Activated naive CD8-positive, alpha-beta T cell treated with anti-CD3 and anti-CD28 coated beads for 36 hours (primary cell): ENCODE measurements at places on chromosomes 11 and 22.

- H3K4me1 ChIP-seq = peaks cover 16% of the 10 kb centered on the region
- H3K27me3 ChIP-seq = peaks cover 61% of the 10 kb centered on the region
- no peak overlapping the region for H3K4me3 ChIP-seq
- no peak for DNase-seq
- H3K36me3 ChIP-seq = no peaks in the 10 kb centered on the region
Measured at GRCh38 chr11:27696115-27696514, 4.1 kb downstream of the BDNF start.

DNA sequence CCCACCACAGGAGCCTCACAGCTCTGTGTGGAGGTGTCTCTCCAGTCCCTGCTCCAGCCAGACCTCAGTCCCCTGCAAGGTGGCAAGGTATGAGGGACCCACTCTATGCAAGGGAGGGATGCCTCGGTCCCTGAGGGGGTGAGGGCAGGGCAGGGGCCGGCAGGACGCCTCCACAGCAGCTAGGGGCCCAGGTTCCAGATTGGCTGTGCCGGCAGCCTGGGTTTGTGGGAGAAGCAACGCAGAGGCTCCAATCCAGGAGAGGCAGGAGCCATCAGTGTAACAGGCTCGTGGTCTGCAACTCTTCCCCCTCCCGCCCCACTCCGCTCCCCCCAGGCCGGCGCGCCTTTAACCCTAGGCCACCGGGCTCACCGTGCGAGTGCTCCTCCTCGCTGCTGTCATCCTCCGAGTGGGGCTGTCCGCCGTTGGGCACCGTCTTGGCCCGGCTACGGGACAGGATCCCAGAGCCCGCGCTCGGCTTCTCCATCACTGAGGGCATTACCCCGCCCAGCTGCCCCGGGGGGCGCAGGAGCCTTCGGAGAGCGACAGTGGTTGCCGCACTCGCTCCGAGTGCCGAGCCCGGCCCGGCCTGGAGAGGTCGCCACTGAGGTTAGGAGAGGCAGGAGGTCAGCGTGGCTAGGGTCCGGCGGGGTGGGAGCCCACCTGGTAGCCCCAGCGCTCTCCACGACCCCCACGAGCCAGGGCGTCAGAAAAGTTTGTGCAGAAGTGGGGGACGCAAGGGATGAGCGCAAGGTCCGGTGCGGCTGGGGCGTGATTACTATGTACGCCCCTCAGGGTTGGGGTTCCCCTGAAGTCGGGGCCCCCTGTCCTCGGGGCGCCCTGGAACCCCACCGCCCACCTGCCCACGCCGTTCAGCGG, 765 bp downstream of the RCOR2 start:
- H3K4me1 ChIP-seq = peaks cover 13% of the 10 kb centered on the region
- no peaks in the 10 kb centered on the region for H3K36me3 ChIP-seq
- peak overlapping the region; percentile 80 for H3K4me3 ChIP-seq
- peak; percentile 67 for DNase-seq
- no peak overlapping the region for H3K27ac ChIP-seq

DNA sequence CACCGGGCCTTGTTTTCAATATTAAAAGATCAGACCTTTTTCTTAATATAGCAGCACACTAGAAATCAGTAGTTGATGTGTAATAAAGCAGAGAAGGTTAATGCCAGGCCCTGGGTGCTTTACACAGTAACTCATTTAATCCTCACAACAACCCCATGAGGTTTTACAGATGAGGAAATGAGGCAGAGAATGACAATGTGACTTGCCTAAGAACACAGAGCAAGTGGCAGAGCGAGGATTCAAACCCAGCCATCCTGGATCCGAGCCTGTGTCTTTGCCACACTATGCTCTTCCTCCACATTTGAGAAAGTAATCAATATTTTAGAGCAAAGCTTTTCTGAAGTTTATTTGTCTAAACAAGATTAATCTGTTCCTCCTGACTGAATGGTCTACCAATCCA, 7.2 kb downstream of the JAML start:
- H3K4me1 ChIP-seq = peaks cover 89% of the 10 kb centered on the region
- H3K36me3 ChIP-seq = peaks cover 71% of the 10 kb centered on the region
- H3K4me3 ChIP-seq = peak overlapping the region; percentile 86
- DNase-seq = peak; percentile 40

GRCh38 chr11:2107521-2107920, 31.7 kb downstream of the IGF2 start:
- H3K4me1 ChIP-seq = no peaks in the 10 kb centered on the region
- no peak overlapping the region for H3K27ac ChIP-seq
- DNase-seq = no peak
- no peaks in the 10 kb centered on the region for H3K36me3 ChIP-seq

DNA sequence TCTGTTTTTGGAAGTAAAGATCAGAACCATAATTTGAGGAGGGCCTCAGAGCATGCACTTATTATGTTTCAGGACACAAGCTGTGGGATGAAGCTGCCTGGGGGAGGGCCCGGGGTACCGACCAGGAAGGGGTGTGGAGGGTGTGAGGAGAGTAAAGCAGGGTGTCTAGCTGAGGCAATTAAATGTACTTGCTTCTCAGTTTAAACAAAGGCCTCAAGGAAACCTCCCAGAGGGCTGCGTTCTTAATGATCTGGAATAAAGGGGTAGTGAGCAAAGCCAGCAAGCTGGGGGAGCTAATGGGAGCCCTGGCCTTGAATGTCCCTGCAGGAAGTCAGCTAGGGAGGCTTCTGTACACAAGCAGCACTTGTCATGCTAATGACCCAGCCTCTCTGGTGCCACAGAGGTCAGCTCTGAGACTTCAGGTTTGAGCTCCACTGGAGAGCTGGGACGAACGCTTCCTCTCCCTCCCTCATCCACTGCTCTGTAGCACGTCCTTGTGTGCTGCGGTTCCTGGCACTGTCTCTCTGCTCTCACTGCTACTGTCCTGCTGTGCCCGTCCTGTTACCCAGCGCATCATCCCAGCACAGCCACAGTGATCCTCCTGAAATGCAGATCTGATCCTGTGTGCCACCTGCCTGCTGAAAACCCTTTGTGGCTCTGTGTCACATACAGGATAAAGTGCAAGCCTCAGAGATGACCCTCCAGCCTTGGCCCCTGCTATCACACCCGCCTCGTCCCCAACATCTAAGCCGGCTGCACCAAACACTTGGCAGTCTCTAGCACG, 159.7 kb downstream of the DBX1 start:
- H3K4me3 ChIP-seq = no peak overlapping the region
- peaks cover 5% of the 10 kb centered on the region for H3K27me3 ChIP-seq
- no peak for DNase-seq
- H3K4me1 ChIP-seq = no peaks in the 10 kb centered on the region
- H3K36me3 ChIP-seq = no peaks in the 10 kb centered on the region
- no peak overlapping the region for H3K27ac ChIP-seq

GRCh38 chr11:2933375-2934020, 4.3 kb upstream of the PHLDA2 start:
- peaks cover 10% of the 10 kb centered on the region for H3K4me1 ChIP-seq
- H3K27ac ChIP-seq = no peak overlapping the region
- peak; percentile 59 for DNase-seq
- H3K4me3 ChIP-seq = no peak overlapping the region

DNA sequence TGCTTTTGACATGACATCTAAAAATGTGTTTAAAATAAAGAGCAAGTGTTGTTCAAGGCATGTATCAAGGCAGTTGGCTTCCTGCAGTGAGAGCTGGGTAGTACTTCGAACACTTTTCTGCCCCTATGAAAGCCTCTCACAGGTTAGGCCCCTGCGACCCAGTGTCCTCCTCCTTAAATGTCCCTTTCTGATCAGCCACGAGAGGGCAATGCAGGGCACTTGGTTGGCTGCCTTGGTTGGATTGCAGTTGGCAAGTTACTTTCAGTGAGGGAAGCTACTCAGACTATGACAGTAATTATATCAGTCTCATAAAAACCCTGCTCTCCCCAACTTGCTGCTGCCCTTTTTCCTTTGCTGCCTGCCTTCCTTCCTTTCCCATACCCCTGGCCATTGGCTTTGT, 743.8 kb downstream of the NTM start:
- no peaks in the 10 kb centered on the region for H3K36me3 ChIP-seq
- H3K4me1 ChIP-seq = no peaks in the 10 kb centered on the region
- H3K27ac ChIP-seq = no peak overlapping the region
- H3K27me3 ChIP-seq = no peaks in the 10 kb centered on the region
- DNase-seq = no peak
- H3K4me3 ChIP-seq = no peak overlapping the region

- H3K27me3 ChIP-seq = no peaks in the 10 kb centered on the region
- no peak overlapping the region for H3K4me3 ChIP-seq
- no peak overlapping the region for H3K27ac ChIP-seq
- no peak for DNase-seq
Measured at GRCh38 chr11:72353861-72354260, 80.5 kb downstream of the CLPB start.

DNA sequence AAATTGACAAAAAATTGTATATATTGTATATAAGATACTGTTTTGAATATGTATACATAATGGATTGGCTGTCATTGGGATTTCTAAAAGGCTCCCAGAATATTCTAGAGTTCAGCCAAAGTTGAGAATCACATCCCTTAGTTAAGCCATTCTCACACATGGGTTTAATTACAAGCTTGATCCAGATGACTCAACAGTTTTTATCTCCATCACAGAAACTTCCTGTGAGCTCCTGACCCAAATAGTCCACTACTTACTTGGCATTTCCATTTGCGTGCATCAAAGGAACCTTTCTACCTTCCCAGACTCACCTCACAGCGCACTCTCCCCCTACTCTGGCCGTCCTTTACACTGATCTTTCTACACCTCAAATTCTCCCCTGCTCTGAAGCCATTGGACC, 184.8 kb upstream of the ARHGAP20 start:
- H3K4me1 ChIP-seq = no peaks in the 10 kb centered on the region
- H3K27ac ChIP-seq = no peak overlapping the region
- DNase-seq = no peak
- no peaks in the 10 kb centered on the region for H3K36me3 ChIP-seq
- H3K4me3 ChIP-seq = no peak overlapping the region

GRCh38 chr11:63874511-63874910, 35.6 kb downstream of the MARK2 start:
- no peak overlapping the region for H3K27ac ChIP-seq
- DNase-seq = no peak
- peaks cover 69% of the 10 kb centered on the region for H3K4me1 ChIP-seq
- H3K27me3 ChIP-seq = no peaks in the 10 kb centered on the region
- peaks cover 21% of the 10 kb centered on the region for H3K36me3 ChIP-seq

GRCh38 chr11:121892131-121892681, 223.8 kb downstream of the BLID start:
- no peaks in the 10 kb centered on the region for H3K27me3 ChIP-seq
- H3K4me3 ChIP-seq = no peak overlapping the region
- no peaks in the 10 kb centered on the region for H3K36me3 ChIP-seq
- no peaks in the 10 kb centered on the region for H3K4me1 ChIP-seq
- no peak overlapping the region for H3K27ac ChIP-seq

DNA sequence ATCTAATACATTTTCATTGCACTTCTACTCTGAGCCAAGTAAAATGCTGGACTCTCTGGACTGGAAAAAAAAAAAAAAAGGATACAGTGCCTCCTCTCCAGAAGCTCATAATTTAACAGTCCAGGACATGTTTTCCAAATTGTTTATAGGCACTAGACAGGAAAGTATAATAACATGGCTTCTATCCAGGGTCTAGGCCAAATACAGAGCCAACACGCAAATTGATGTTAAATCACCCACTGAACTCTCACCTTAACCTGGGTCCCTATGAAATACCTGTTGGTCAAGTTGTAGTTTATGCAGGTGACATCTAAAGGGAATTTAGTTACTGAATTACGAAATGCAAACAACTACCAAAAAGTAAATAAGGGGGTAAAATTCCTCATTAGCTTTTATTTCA, 428.7 kb upstream of the LUZP2 start:
- no peak overlapping the region for H3K4me3 ChIP-seq
- H3K27me3 ChIP-seq = no peaks in the 10 kb centered on the region
- H3K36me3 ChIP-seq = no peaks in the 10 kb centered on the region
- no peak overlapping the region for H3K27ac ChIP-seq
- H3K4me1 ChIP-seq = no peaks in the 10 kb centered on the region
- no peak for DNase-seq

DNA sequence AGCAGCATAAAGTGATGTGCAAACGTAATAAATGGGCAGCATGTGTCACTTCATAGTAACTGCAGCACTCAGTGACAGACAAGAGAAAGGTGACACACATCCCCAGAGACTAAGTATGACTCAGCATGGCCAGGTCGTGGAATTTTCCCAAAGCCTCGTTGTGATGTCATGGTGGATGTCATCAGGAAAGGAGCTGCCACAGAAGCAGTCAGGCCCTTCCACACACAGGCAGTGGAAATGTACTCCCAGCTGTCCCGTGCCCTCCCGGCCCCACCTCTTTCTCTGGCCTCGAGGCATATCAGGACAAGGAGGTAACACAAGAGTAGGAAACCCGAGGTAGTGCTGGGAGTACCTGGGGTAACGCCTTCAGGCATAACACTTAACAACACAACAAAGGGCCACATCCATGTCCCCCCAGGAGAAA, 8.1 kb downstream of the PC start:
- DNase-seq = peak; percentile 7
- no peaks in the 10 kb centered on the region for H3K27me3 ChIP-seq
- H3K4me1 ChIP-seq = peaks cover 6% of the 10 kb centered on the region
- H3K4me3 ChIP-seq = no peak overlapping the region

- peaks cover 57% of the 10 kb centered on the region for H3K27me3 ChIP-seq
- peak overlapping the region; percentile 63 for H3K4me3 ChIP-seq
- H3K4me1 ChIP-seq = peaks cover 25% of the 10 kb centered on the region
- peak; percentile 43 for DNase-seq
- H3K36me3 ChIP-seq = peaks cover 3% of the 10 kb centered on the region
- H3K27ac ChIP-seq = no peak overlapping the region
Measured at GRCh38 chr11:120335556-120335907, 681 bp upstream of the ARHGEF12 start.

GRCh38 chr22:36021606-36022153, 6.9 kb downstream of the RBFOX2 start:
- no peak overlapping the region for H3K4me3 ChIP-seq
- peaks cover 15% of the 10 kb centered on the region for H3K4me1 ChIP-seq
- H3K27ac ChIP-seq = no peak overlapping the region
